Bronchus fibroblast of lung (primary cell): ENCODE measurements at places on chromosomes 11 and 22. TPM values are rescaled to one million over a fixed set of nuclear protein-coding genes. Genes with fewer than 3 reads are reported as not detected.

The LYVE1 gene
- total RNA-seq: not detected in 2 replicates

The SCUBE1 gene
- total RNA-seq: 0.17 TPM in 1 of 2 replicates, not detected in the other

The NCF4 gene
- not detected in 2 replicates for total RNA-seq

The TIMP3 gene
- total RNA-seq: 68.1 and 77.3 TPM in 2 replicates

The MRGPRE gene
- not detected in 2 replicates for total RNA-seq

The SLC35E4 gene
- 9.8 and 12.4 TPM in 2 replicates for total RNA-seq

The FREY1 gene
- total RNA-seq: 0.34 TPM in 1 of 2 replicates, not detected in the other

The GAL3ST3 gene
- total RNA-seq: 0.59 and 1.2 TPM in 2 replicates

The HSPB2 gene
- total RNA-seq: 0.59 TPM in 1 of 2 replicates, not detected in the other

The PRAME gene
- not detected in 2 replicates for total RNA-seq

The PRODH gene
- total RNA-seq: not detected in 2 replicates

The MOB2 gene
- 12.4 and 14.4 TPM in 2 replicates for total RNA-seq

The FBLN1 gene
- 192 and 211 TPM in 2 replicates for total RNA-seq

The PLAAT5 gene
- total RNA-seq: not detected in 2 replicates

The C11orf87 gene
- total RNA-seq: not detected in 2 replicates

The APOL1 gene
- 0.34 and 0.59 TPM in 2 replicates for total RNA-seq

The PEX16 gene
- total RNA-seq: 23.7 and 33.0 TPM in 2 replicates

The CEND1 gene
- 3.9 and 6.1 TPM in 2 replicates for total RNA-seq

The ACTN3 gene
- total RNA-seq: not detected in 2 replicates

The MUC6 gene
- not detected in 2 replicates for total RNA-seq

The SLC22A6 gene
- not detected in 2 replicates for total RNA-seq

The CCDC15 gene
- total RNA-seq: 3.4 and 4.0 TPM in 2 replicates

The C22orf15 gene
- total RNA-seq: 1.2 and 1.3 TPM in 2 replicates

The YPEL1 gene
- total RNA-seq: 1.3 and 2.2 TPM in 2 replicates

The PSMA1 gene
- 153 and 164 TPM in 2 replicates for total RNA-seq

The CREB3L1 gene
- 34.6 and 37.0 TPM in 2 replicates for total RNA-seq

The RNF121 gene
- total RNA-seq: 20.2 and 22.4 TPM in 2 replicates

The SLC5A1 gene
- not detected in 2 replicates for total RNA-seq

The MYBPC3 gene
- not detected in 2 replicates for total RNA-seq

The GGTLC2 gene
- total RNA-seq: not detected in 2 replicates
